A172 (cell line): ENCODE measurements at places on chromosomes 4 and X. TPM values are rescaled to one million over a fixed set of nuclear protein-coding genes. Genes with fewer than 3 reads are reported as not detected.
A peak's percentile ranks its signal among the peaks of the same experiment; 100 is the strongest.

DNA sequence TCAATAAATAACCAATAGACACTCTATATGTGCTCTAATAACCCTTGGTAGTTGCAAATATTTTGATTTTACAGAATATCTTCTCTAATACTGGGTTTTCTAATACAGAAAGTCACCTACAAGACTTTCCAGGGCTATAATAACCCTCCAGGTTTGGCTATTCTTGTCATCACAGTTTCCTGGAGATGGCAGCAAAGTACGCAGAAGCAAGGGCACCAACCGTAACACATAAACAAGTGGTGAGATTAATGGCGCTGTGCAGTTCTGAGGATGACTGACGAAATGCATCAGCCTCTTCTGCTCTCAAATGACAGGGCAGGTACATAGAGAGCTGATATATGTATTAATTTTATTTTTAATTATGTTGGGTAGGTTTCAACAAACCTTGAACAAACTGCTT, 122.4 kb downstream of the C4orf33 start:
- DNase-seq: peak; percentile 23

GRCh38 chr4:187380181-187380581, 615.4 kb upstream of the ZFP42 start:
- no peak for DNase-seq

GRCh38 chrX:148535639-148536038, 35.2 kb downstream of the AFF2 start:
- DNase-seq: peak; percentile 58

GRCh38 chr4:4507923-4508322, 33.9 kb downstream of the STX18 start:
- DNase-seq: no peak

DNA sequence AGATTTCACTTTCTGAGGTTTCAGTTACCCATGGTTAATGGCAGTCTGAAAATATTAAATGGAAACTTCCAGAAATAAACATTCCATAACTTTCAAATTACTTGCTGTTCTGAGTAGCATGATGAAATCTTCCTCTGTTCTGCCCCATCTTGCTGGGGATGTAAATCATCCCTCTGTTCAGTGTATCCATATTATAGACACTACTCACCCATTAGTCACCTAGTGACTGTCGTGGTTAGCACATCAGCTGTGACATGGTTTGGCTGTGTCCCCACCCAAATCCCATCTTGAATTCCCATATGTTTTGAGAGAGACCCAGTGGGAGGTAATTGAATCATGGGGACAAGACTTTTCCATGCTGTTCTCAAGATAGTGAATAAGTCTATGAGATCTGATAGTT, 125.5 kb upstream of the GIMD1 start:
- DNase-seq: peak; percentile 35

GRCh38 chrX:153771415-153772315, 7.6 kb downstream of the PLXNB3 start:
- DNase-seq: no peak

Gene PASD1
- not detected in 2 replicates for total RNA-seq

Gene ATP2B3
- not detected in 2 replicates for total RNA-seq
